ENCODE measurements at places on chromosomes 1 and 21. TPM values are rescaled to one million over a fixed set of nuclear protein-coding genes. Genes with fewer than 3 reads are reported as not detected.

LCE1A gene
- total RNA-seq, result not detected

DNA sequence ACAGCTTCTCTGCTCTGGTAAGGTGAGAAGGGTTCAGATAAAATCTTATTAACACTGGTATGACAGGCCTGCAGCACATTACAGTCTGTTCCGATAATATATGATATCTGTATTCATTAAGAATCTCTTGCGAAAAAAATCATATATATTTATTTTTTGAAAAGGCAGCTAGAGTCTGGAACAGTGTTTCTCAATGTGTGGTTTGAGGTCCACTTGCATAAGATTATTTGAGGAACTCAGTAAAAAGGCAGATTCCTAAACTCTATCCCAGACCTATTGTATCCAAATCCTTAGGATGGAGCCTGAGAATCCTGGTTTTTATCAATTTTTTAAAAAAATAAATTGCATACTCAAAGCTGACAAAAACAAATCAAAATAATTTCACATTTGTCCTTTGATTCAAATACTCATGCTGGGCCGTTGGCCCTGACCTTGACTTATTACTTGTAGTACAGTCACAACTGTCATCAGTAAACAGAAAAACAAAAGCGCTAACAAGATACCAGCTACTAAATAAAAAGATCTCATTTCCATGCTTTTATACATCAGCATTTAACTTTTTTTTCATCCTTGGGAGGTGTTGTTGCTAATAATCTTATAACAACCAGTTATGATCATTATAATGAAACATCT is 60.6 kb downstream of the RGS2 start:
- no peak for DNase-seq

GRCh38 chr1:187689129-187689528 is 860.4 kb downstream of the PLA2G4A start:
- DNase-seq, result no peak

- DNase-seq, result no peak
These were observed 11.6 kb upstream of the NPHP4 start for GRCh38 chr1:6003568-6004411.

DNA sequence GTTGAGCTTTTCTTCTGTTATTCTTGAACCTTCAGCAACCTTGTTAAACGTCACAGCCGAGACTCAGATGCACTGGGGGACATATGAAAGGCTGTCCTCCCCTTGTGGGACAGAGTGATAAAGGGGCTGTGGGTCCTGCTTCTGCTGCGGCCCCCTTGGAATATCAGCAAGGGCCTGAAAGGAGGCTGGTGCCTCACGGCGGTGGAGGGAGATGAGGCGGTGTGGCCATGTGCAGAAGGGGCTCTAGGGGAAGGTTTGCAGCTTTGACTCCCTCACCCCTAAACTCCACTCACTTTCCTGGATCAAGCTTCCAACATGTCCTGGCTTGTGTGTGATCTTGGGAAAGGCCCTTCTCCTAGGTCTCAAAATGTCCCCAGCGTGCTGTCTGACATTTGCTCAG is 270.7 kb upstream of the CSF3R start:
- no peak for DNase-seq

JAM2 gene
- total RNA-seq, result 38.6 TPM

DNA sequence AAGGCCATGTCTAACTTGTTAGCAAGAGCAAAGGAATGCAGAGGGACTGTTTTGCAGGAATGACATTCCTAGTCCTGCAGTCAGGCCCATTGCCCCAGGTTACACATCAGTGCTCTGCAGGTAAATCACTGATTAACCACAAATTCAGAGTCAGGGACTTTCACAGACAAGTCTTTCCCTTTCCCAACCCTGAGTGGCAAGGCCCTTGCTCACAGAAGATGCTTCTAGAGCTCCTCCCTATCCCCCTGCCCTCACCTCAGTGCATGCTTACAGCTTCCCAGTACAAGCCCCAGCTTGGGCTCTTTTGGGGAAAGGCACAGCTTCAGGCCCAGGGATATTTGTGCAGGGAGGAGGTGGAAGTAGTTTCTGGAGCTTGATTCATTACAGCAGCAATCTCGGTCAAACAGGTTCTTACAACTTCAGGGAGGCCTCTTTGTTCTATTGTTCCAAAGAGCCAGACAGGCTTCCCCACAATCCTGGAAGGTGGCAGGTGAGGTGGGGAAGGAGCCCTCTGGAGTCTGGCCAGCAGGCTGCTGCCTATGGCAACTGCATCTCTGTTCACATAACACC is 53.9 kb downstream of the CASQ2 start:
- DNase-seq, result no peak

DNA sequence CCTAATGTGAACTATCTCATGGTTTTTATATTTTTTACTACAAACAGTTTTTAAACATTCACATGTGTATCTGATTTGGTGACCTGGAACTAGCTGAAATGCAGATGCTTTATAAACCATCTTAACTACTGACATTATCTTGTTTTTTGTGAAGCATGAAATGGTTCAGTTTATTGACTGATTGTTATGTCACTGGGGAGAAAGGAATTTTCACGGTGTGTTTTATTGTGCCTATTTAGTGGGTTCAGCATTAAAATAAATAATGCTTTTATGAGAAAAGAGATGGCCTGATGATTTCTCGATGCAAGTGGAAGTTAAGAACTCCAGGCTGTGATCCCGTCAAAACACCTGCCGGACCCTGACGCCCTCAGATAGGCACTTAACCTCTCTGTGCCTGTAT is 79.9 kb upstream of the KIF26B start:
- no peak for DNase-seq

DNA sequence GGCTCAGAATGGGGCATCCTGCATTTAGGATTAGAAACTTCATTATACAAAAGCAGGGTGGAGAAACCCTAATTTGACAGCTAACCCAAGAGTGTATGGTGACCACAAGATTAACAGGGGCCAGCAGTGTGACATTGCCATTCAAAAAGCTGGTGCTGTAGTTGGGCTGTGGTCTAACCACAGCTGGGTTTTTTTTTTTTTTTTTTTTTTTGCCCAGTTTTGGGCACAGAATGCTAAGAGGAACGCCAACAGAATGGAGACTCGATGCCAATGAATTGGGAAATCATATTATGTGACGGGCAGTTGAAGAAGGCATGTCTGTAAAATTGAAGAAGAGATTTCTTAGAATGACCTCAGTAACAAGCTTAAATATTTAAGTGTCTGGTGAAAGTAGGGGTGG is 58.4 kb downstream of the NFIA start:
- no peak for DNase-seq

DNA sequence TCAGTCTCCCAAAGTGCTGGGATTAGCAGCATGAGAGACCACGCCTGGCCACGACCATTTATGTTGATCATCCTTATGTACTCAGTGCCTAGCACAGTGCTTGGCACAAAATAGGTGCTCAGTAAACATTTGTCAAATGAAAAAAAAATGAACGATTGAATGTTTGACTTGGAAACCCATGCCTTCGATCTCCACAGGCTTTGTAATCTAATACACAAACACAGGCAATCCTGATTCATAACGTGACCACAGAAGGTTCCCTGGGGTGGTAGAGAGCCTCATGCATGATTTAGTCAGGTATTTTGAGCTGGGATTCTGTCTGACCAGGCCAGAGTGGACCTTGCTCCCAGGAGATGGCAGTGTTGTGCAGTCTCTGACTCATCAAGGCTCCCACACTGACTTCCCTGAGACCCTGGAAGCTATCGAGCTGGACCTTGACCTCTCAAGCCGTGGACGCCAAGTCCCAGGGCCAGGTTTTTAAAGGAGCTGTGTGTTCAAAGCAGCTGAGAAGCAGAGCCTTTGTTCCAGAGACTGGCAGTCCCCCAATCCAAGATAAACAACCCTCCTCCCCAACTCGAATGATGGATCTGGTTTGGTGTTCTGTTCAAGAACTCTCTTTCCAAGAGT is 81.1 kb downstream of the PGM1 start:
- DNase-seq, result no peak

DNA sequence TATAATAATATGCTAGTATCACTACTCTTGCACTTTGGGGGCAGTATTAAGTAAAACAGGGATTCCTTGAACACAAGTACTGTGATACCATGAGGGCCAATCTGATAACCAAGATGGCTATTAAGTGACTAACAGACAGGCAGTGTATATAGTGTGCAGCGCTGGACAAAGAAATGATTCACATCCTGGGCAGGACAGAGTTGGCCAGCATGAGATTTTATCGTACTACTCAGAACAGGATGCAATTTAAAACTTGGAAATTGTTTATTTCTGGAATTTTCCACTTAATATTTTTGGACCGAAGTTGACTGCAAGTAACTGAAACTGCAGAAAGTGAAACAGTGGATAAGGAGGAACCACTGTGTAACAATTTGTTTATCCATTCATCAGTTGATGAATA is 74.6 kb downstream of the DNTTIP2 start:
- no peak for DNase-seq

SLC30A7 gene
- 35.1 TPM for total RNA-seq

CCDC185 gene
- total RNA-seq, result not detected

DNA sequence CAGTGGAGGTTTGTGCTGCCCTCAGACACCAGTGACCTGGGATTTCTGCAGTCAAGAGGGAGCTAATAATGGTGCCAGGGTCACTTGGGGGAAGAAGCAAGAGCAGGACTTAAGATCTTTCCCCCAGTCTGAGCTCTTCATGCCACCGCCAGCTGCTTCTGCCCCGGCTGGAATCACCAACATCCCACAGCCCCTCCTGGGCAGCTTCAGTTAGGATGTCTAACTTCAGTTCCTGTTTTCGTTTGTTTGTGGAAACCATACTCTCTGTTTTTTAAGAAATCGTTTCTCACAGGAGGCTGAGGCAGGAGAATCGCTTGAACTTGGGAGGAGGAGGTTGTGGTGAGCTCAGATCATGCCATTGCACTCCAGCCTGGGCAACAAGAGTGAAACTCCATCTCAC is 25.6 kb upstream of the PRDM2 start:
- DNase-seq, result no peak

DNA sequence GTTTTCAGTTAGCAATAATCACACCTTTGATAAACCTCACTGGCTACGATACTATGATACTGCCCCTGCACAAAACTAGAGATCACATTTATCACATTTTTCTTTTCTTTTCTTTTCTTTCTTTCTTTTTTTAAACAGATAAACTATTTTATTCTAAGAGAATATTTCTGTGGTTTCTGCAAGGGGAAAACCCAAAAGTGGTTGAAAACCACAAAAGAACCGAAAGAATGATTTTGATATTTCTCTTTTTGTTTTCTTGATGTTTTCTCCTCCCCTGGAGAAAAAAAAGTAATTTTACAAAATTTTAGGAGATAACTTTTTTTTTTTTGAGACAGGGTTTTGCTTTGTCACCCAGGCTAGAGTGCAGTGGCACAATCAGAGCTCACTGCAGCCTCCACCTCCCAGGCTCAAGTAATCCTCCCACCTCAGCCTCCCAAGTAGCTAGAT is 18.4 kb upstream of the FRRS1 start:
- DNase-seq, result no peak

SLC44A3 gene
- total RNA-seq, result 31.6 TPM

SERTAD4 gene
- total RNA-seq, result 3.4 TPM

GRCh38 chr1:65509912-65510680 is 89.6 kb downstream of the LEPR start:
- no peak for DNase-seq

- no peak for DNase-seq
These were observed 412.6 kb downstream of the LTN1 start for GRCh38 chr21:28579986-28580550.

AADACL3 gene
- not detected for total RNA-seq

EPHA2 gene
- total RNA-seq, result 44.8 TPM

DNA sequence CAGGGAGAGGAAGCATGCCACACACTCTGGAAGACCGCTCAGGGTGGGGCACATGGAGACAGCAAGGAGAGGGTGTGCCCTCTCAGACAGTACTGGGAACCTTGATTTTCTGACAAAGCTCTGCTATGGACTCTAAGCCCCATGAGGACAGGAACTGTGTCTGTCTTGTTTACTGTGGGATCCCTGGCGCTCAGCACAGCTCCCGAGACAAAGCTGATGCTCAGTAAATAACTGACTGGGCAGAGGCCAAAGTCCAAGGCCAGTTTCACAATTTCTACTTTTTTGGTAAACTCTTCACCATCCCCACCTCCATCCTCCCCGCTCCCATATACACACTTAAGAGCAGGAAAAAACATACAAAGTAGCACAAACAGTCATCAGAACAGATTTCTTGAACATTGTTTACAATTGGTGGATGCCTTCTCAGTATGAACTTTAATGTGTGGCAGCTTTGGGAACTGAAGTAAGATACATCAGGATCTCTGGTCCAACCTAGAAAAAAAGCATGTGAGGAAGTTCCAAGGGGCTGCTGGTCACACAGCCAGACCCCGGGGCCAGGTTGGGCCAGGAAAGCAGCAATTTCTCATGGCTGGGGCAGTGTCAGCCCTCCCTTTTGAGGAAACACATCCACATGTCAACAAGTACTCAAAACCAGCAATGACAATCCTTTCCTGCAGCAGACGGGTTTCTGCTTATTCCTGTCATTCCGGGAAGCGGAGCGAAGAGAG is 5.6 kb upstream of the AHCYL1 start:
- DNase-seq, result no peak

- peak; percentile 75 for DNase-seq
These were observed 1.0 kb downstream of the GALNT2 start for GRCh38 chr1:230067871-230068620.

HEYL gene
- total RNA-seq, result 17.7 TPM

- DNase-seq, result no peak
These were observed 256.3 kb upstream of the ADGRL4 start for GRCh38 chr1:79262745-79263258.

CFAP107 gene
- not detected for total RNA-seq

- DNase-seq, result no peak
These were observed 1.3 kb downstream of the CREB3L4 start for GRCh38 chr1:153968972-153969371.

DNA sequence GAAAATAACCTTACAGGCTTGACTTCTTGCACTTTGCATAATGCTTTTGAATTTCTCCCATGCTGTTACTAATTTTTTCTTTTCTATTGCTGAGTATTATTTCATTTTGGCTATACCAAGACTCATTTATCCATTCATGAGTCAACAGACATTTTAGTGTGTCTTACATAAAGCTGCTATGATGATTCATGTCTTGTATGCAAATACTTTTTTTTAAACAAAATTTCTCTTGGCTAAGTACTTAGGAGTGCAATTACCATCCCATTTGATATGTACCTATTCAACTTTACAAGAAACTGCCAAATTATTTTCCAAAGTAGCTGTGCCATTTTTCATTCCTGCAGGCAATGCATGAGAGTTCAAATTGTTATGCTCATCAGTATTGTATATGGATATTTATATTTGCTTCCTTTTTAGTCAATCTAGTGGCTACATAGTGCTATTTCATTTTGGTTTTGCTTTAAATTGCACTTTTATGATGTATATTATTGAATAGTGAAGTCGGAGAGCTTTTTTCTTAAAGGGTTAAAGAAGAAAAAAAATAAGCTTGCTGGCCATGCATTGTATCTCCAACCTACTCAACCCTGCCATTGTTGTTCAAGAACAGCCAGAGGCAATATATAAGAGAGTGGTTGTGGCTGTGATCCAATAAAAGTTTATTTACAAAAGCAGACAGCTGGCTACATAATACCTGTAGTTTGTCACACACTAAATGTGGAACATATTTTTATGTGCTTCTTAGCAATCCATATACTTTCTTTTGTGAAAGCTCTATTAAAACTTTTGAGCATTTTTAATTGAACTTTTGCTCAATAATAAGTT is 862.8 kb downstream of the KCNT2 start:
- DNase-seq, result no peak

GSTM5 gene
- 18.1 TPM for total RNA-seq

- peak; percentile 55 for DNase-seq
These were observed 149.7 kb downstream of the PEX14 start for GRCh38 chr1:10624256-10625050.

DEPDC1 gene
- 0.17 TPM for total RNA-seq

- no peak for DNase-seq
These were observed 1.6 kb downstream of the OR2AK2 start for GRCh38 chr1:247966532-247967204.
